Activated naive CD4-positive, alpha-beta T cell treated with anti-CD3 and anti-CD28 coated beads, Interleukin-2, amount 50 U/mL, for 72 hours (primary cell): ENCODE measurements at places on chromosomes 2 and 18. TPM values are rescaled to one million over a fixed set of nuclear protein-coding genes. Genes with fewer than 3 reads are reported as not detected.

GRCh38 chr2:85611705-85612587 is at the start of gene C2orf68:
C2orf68 (minus strand) TSS chr2:85612066; CDS start chr2:85611984, 82 bp downstream.
- peak; percentile 87 for DNase-seq

Gene QPCT
- total RNA-seq, result not detected

Gene NEB
- 0.31 TPM for total RNA-seq

DNA sequence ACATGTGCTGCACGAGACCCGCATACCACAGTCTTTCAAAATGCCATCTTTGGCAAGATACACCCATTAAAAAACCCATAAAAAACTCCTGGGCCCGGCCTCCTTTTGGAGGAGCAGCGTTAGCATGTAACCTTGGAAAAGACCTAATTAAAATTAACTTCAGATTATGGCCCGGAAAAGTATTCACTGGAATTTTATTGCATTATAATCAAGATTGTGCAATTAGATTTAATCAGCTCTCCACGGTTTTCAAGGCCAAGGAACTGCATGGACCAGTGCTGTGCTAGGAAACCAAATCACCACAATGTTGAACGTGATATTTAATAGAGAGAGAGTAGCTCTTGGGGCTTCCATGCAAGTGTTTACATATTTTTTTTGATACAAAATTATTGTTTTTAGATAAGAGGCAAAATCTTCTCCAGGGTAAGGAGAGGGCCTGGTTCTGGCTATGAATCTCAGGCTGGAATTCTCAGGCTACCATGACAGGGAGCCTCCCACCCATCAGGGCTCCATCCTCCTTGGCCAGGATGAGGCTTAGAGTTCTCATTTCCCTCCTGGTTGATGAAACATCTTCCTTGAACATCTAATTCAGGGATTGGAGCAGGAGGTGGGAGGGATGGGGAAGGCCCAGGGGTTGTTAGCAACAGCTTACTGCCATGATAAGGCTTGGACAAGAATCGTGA is 82.0 kb upstream of the TTC39C start:
- DNase-seq, result no peak

DNA sequence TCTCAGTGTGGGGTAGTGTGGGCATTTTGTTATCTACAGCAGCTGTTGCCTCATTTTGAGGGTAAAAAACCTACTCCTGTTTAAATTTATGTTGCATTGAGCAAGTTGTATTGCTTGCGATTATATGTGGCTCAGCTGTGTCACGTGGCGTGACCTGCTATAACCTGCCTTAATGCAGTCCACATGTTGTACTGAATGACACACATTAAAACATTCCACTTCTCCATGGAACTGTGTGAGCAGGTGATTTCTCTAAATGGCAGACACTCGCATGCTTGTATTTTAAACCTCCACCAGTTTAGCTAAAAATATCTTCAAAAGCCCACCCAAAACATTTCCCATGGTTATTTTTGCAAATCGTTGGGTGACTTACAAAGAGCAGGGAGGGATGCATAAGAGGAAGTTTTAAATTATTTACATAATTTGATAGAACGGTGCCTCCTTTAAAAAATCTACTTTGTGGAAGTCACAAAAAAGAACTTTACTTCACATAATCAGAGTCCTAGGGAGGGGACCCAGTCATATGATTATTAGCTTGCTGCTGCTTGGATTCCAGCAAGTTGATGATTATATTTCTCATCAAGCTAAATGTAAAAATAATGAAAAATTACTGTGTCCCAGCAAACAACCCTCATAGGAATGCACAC is 163.3 kb upstream of the ZEB2 start:
- no peak for DNase-seq

- peak; percentile 72 for DNase-seq
Observed at GRCh38 chr18:26133652-26134051, at the start of gene PSMA8. PSMA8 (plus strand) TSS chr18:26133869; CDS start chr18:26133966, 97 bp downstream.

DNA sequence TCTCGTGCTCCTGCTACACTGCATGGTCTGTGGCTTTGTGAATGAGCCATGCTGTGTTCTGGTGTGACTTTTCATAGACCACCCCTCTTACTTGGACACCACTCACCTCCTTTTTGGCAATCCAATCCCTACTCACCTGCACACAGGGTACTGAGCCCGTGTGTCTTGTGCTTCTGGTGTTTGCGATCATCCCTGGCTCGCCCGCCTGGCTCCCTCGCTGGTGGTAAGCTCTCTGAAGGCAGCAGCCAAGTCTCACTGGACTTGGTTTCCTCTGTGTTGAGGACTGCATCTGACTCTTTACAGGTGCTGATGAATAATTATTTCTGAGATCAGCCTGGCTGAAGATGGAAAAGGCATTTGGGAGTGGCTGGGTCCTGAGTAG is 276.8 kb downstream of the TSN start:
- DNase-seq, result no peak

DNA sequence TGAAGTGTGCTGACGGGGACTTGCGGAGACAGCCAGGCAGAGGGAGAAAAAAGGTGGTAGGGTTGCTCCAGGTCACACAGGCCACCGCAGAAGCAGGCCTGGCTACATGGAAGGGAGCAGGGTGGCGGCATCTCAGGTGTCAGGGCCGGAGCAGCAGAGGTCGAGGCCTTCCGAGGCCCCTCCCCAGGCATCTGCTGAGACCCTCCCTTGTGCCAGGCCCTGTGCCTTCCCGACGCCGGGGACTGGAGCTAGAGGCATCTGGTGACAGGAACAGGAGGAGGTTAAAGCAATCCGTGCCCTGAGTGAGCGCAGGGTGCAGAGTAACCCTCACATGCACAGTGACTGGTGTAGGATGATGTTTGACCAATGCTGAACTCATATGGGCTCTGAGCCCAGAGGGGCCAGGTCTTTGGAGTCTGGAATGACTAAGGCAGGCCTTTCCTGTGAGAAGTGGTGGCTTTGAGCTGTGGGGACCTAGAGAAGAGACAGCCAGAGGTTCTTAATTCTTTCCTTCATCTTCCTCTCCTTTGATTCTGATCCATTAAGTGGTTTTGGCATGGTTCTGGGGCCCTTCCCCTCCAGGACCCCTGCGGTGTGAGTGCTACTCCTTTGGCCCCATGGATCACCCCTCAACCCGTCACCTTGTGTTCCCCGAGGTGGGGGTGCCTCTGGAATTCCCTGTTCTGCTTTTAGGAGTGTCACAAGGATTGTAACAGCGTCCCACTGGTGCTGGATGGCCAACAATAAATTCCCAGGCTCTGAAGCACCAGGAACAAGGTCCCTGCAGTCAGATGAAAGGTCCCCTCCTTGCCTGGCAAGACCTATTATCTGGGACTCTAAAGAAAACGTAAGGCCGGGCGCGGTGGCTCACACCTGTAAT is 72.1 kb downstream of the KLHL29 start:
- DNase-seq, result no peak

GRCh38 chr2:100247256-100248043 is 74.9 kb downstream of the LONRF2 start:
- peak; percentile 44 for DNase-seq

- DNase-seq, result peak; percentile 4
Observed at GRCh38 chr18:44759925-44760342, 79.2 kb downstream of the SETBP1 start.

DNA sequence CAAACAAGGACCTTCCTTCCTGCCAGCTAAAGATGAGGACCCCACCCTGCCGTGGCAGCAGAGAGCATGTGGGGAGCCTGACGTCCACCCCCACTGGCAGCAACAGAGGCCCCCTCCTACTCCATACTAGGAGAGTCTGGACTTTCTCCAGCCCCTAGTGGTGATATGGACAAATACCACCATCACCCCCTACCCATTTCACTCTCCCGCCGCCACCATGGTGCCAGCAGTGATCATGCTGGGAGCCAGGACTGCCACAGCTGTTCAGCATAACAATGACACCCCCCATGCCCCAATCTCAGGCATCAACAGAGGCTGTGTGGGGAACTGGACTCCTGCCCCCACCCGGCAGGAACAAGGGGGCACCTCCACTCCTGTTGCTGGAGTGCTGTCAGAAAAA is 42.7 kb upstream of the ATP9B start:
- DNase-seq, result no peak

DNA sequence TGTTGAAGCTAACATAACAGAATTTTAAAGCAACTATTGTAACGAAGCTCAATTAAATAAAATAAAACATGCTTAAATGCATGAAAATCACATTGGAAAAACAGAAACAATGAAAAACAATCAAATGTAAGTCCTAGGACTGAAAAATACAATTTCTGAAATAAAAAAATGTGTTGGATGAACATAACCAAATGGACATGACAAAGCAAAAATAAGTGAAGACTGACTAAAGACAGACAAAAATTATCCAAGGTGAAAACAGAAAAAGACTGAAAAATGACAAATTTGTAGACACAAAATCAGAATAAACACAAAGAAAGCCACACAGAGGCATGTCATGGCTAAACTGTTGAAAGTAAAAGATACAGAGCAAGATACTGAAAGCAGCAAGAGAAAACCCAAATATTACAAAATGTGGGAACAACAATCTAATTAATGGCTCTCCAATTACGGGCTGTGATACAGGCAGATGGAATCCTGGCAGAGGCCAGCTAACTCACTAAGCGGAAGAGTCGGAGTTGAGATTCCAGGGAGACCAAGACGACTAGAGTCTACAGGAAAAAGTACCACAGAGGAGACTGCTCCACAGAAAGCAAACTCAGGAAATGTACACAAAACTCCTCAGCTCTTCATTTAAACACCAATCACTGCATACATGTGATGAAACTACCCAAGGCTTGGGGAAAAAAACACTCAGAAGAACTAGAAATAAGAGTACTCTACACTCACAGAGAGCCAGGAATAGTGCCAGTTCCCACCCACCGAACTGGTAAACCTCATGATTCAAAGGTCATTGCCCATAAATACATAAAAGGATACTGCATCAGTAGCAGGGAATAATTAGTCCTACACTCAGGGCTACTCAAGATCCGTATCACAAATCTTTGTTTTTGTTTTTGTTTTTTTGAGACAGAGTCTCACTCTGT is 83.6 kb downstream of the ATAD2B start:
- no peak for DNase-seq
